Neural progenitor cell (in vitro differentiated cells): ENCODE measurements at places on chromosomes 12 and 14.

DNA sequence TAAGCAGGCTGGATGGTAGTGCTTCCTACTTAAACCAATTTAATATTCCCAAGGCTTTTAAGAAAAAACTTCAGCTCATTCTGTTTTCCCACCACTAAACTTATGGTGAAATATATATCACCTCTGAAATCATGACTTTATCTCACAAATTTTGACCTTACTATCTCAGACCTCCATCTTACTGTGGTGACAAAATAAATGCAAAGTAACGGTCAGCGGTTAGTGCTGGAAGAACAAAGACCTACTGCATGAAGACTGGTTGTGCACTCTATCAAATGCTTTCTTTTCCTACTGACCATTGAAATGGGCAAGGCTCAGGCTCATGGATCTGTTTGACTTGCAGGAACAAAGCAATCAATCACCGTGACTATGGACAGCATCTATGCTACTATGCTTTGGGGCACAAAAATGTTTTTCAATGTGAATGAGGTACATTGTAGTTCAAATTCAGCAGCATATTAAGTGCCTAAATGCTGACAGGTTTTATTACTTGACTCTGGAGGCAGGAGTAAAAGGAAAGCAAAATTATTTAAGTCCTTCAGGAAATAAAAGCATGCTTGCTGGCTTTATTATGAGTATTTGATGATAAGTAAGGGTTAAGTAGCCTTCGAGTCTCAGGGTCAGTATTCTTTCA lies 43.1 kb upstream of the GTF2A1 start:
- no peak for DNase-seq

- no peak for DNase-seq
Observed at GRCh38 chr14:51097287-51097686, 2.4 kb upstream of the TRIM9 start.

DNA sequence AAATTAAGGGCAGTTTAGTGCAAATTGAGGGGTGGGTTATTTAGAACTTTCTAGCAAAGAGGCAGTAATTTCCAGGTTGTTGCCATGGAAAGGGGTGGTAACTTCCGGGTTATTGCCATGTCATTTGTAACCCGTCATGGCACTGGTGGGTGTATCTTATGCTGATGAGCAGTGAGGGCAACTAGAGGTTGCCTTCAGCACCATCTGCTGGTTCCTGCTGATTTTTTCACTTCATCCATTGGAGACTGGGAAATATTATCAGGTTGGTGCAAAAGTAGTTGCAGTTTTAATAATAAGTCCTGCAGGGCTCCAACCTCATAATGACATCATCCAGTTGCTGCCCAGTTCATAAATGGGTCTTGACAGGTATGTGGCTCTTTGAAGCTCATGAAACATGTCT lies 24.4 kb upstream of the SERPINA4 start:
- no peak for DNase-seq

DNA sequence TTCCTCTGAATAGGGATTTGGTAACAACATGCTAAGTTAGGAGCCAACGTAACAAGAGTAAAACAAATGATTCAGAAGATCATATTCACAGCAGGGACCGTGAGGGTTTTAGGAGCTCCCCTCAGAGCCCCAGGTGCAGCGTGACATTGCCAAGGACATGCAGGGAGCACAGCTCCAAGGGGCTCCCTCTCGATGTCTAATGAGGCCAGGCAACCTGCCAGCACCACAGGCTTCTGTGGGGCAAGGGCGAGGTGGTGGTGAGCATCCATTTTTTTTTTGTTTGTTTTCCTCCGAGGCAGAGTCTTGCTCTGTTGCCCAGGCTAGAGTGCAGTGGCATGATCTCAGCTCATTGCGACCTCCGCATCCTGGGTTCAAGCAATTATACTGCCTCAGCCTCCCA lies 95.1 kb upstream of the PTPRB start:
- no peak for DNase-seq

DNA sequence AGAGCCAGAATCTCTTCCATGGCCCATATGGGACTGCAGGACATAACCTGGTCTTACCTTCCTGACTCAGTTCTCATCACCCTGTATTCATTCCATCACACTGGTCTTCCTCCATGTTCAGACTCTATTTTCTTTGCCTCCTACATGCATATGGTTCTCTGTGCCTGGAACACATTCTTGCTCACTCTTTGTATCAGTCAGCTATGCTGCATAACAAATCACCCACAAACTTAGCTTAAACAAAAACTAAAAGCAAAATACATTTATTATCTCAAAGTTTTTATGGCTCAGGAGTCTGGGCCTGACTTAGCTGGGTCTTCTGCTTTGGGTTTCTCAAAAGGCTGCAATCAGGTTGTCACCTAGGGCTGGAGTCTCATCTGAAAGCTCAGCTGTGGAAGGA lies 712.6 kb upstream of the TBX3 start:
- no peak for DNase-seq

DNA sequence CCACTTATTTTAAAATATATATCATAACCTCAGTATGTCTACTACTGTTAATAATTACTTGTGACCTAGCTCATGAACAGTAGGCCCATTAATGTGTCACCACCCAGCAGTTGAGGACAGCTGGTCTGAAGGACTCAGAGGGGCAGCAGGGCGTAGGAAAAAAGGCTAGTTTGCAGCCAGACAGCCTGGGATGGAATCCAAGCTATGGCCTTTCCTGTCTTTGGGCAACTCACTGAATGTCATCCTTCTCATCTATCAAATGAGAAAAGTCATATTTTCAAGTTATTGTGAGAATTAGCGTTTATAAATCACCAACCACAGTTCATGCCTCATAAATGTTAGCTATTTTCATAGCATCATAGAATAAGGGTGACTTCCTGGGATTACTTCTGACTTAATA lies 12.3 kb downstream of the DENND5B start:
- DNase-seq, result no peak

- DNase-seq, result no peak
Observed at GRCh38 chr12:6163416-6164060, 36.7 kb upstream of the CD9 start.
